ENCODE measurements at places on chromosomes 3 and 15. TPM values are rescaled to one million over a fixed set of nuclear protein-coding genes. Genes with fewer than 3 reads are reported as not detected.

Gene AHSG
- total RNA-seq: not detected

GRCh38 chr3:193132964-193133363 lies 108.1 kb upstream of the PLAAT1 start:
- DNase-seq: no peak

DNA sequence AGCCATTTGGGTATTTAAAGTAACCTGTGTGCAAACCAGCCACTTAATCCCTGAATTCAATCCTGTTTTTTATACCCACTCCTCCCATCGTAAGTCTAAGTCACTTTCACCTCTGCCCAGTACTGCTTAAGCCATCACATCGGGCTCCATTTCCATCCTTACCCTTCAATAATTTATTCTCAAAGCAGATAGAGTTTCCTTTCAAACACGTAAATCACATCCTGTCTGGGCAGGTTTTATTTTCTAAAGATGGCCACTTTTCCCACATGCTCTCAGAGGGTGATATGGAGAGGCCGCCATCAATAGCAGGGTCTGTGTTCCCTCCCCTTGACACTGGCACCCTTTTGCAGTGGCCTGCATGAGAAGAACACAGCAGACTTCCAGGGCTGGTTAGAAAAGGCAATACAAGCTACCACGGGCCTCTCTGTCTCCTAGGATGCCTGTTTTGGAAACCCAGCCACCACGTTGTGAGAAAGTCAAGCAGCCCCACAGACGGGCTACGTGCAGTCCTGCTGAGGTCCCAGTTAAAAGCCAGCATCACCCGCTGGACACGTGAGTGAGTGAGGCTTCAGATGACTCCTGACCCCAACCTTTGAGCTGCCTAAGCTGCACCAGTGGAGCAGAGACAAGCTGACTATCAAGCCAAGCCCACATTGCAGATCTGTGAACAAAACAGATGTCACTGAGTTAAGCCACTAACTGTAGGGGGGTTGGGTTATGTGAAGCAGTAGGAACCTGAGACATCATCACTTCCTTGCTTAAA lies 241.8 kb upstream of the SLCO3A1 start:
- DNase-seq: no peak

- no peak for DNase-seq
Measured at GRCh38 chr15:92393071-92393979, at the start of gene ST8SIA2. Gene ST8SIA2, plus strand, starts transcription at chr15:92393881. Its CDS starts 184 bp downstream, at chr15:92394065.

- DNase-seq: peak; percentile 41
Measured at GRCh38 chr15:67884514-67885174, 44.8 kb upstream of the RNU6-1 start.

DNA sequence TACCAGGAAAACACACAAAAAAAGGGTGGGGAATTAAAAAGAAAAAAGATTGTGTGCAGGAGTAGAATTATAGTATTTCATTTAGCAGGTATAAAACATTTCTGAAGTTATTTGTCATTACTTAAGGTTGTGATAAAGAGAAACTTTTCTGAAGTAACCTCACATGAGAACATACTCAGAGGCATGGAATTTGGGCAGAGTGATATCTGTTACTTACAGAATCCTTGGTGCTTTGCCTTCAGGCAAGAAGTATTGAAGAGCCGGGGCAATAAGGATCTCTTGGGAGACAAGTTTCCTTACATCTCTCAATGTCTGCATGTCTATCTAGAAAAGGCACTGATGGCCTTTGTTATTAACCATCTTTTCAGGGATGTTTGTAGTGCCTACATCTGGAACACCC lies 179.7 kb upstream of the ROBO1 start:
- DNase-seq: no peak

- DNase-seq: no peak
Measured at GRCh38 chr3:127013758-127014535, 31.0 kb downstream of the PLXNA1 start.

DNA sequence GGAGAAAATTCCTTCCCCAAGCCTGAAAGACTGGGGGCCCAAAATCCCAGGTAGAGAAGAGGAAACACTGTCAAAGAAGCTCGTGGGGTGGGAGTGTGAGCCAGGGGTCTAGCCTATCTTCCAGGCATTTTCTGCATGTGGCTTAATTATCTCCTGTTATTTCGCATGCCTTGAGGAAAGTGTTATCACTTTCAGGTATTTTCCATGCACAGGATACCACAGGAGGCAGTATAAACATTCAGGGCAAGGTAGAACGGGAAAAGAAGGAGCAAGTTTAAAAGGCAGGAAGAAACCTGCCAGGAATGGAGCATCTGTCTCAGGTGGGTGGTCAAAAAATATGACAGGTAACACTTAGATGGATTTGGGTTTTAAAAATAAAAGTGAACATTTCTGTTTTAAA lies 575.3 kb upstream of the ZNF385D start:
- no peak for DNase-seq

- DNase-seq: no peak
Measured at GRCh38 chr3:176969506-176969905, 227.8 kb downstream of the TBL1XR1 start.

DNA sequence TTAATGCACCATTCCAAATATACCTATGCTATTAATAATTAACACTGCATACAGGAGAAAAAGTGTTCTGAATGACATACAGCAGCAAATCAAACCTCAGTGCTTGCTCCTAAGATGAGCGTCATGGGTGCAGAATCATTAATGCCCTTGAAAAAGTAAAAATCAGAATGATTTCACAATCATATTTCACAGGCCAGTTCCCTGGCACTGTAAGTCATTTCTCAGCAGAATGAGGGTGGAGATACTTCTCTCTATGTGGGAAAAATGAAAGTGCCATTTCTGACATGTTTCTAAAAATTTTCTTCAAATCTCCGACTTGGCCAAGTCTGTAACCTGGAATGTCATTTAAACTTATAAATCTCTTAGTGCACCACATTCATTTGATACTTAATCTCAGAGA lies 549.8 kb upstream of the AGTR1 start:
- DNase-seq: no peak

DNA sequence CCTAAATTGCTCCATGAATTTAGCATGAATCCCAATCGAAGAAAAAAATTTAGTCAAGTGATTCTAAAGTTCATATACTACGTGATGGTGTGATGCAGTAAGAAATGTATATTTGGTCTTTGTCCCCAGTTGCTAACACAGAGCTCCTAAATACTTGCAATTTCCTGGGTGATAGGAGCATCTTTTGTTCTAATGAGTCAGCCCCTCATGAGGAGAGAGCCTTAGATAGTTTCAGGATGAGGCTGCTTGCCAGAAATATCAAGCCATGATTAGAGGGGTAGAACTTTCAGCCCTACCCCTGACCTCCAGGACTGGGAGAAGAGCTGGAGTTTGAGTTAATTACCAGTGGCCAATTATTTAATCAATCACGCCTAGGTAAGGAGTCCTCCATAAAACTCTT lies 170.2 kb downstream of the PDE8A start:
- no peak for DNase-seq

Gene COX5A
- total RNA-seq: 78.9 TPM

DNA sequence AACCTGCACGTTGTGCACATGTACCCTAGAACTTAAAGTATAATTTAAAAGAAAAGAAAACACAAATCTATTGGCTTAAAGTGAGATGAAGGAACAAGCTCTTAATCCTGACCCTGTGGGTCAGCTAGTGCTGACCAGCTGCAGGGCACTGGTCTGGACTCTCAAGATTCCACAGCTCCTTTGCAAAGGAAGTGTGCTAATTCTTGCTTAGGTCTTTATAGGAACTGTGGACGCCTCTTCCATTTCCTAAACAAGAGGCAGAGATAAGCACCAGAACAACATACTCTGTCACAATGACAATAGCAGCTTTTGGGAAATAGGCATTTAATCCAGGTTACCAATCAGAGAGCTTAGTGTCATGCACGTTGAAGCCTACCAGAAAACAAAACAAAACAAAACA lies 166.1 kb downstream of the ISL2 start:
- DNase-seq: no peak

- no peak for DNase-seq
Measured at GRCh38 chr3:128074851-128075521, 22.7 kb downstream of the SEC61A1 start.

- DNase-seq: no peak
Measured at GRCh38 chr3:187262360-187262759, 29.2 kb downstream of the MASP1 start.

Gene ST8SIA2
- not detected for total RNA-seq

DNA sequence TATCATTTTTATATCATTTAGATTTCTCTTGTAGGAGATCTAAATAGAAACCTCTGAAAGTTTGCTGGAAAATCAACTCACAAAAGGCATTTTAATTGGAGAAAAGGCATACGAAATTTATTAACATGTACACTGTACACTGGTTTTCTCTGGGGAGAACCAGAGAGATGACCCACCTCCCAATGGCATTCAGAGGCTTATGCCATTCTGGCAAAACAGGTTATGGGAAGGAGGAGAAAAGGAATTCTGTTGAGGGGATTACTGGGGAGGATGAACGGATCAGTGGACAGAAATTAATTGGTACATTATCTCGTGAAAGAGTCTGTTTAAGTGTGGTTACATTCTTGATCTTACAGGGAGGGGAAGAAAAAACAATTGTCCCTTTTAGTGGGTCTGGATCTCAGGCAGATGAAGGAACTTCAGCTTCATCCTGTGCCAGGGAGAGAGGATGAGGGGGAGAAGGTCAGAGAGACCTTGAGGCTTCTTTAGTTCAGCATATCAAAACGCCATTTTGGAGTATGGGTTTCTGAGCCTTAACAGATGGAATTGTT lies 16.5 kb downstream of the RAB11A start:
- DNase-seq: no peak

Gene TRIM59
- 1.3 TPM for total RNA-seq

DNA sequence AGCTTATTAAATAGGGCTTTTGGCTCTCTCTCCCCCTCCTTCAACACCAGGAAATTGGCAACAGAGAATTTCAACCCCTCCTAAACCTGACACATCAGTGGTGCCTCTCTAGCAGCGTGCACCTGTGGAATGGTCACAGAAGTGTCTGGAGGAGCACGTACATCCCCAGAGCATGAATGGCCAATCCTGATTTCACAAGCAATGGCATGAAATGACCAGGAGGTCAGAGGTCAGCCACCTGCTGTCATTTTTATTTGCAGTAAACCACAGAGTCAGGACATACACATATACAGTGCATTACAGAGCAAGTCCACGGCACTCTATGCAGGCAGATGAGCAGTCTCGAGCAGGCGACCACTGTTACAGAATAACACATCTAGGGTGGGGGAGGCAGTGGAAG lies 25.1 kb upstream of the ETV5 start:
- no peak for DNase-seq

Gene KBTBD13
- total RNA-seq: not detected

DNA sequence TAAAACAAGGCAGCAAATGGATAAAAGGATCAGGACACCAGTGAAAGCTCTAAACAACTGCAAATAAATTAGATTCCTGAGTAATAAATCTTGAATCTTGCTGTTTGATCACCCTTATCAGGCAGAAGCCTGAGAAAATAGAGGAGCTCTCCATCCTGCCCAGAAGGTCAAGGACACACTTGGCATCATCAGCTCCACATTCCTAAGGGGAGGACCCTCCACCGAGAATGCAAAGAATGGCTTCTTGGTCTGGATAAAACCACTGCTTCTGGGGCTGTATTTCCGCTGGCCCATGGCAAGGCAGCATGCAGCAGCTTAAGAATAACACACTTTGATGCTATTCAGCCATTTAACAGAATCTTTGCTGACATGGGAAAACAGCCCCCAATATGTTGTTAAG lies 108.9 kb upstream of the TSC22D2 start:
- no peak for DNase-seq

DNA sequence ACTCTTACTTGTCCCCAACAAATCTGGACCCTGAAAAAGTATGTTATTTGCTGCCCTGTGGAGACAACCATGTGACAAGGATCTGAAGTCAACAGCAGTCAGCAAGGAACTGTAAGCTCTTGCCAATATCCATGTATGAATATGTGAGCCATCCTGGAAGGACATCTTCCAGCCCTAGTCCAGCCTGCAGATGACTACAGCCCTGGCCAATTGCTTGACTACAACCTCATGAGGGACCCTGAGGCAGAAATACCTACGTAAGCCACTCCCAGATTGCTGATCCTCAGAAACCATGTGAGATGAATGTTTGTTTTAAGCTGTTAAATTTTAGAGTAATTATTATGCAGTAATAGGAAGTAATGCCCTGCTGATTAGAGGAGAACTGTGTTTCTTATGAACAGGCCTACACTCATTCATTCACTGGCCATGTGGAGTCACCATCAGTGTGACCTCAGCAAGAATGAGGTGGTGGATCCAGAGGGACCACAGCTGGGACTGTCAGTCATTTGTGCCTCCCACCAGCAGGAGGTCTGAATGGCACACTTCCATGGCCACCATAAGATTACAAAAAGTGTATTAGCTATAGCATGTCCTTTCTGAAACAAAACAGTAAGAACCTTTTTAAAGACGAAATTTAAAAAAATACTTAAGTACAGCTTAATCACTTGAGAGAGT lies 92.6 kb downstream of the TFDP2 start:
- DNase-seq: no peak

- DNase-seq: no peak
Measured at GRCh38 chr15:66653852-66654251, 48.2 kb upstream of the SMAD6 start.

- no peak for DNase-seq
Measured at GRCh38 chr3:89808680-89809197, 701.3 kb downstream of the EPHA3 start.

Gene GLDN
- total RNA-seq: 29.8 TPM

DNA sequence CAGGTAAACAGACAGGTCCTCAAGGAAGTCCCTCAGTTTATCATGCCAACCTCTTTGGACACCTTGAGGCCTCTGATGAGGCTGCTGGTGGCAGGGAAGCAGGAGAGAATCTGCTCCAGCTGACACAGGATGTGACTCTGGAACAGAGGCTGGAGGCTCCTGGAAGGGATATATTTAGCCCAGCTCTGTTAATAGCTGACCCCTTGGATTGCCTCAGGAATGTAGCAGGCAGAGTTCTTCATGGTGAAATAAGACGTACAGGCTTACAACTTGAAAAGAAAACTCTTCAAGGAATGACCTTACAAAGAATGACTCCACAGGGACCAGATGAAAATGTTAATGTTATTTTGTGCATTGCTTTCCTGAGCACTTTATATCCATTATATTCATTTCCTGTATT lies 90.5 kb downstream of the AQP9 start:
- no peak for DNase-seq

GRCh38 chr3:32391643-32392535 lies at the start of gene CMTM7:
Gene CMTM7, plus strand, starts transcription at chr3:32391853. Its CDS starts 54 bp downstream, at chr3:32391907.
- no peak for DNase-seq

- DNase-seq: no peak
Measured at GRCh38 chr3:21533002-21533401, 218.0 kb downstream of the ZNF385D start.
